ENCODE measurements at places on chromosomes 5 and 9. TPM values are rescaled to one million over a fixed set of nuclear protein-coding genes. Genes with fewer than 3 reads are reported as not detected.
A peak's percentile ranks its signal among the peaks of the same experiment; 100 is the strongest.

DNA sequence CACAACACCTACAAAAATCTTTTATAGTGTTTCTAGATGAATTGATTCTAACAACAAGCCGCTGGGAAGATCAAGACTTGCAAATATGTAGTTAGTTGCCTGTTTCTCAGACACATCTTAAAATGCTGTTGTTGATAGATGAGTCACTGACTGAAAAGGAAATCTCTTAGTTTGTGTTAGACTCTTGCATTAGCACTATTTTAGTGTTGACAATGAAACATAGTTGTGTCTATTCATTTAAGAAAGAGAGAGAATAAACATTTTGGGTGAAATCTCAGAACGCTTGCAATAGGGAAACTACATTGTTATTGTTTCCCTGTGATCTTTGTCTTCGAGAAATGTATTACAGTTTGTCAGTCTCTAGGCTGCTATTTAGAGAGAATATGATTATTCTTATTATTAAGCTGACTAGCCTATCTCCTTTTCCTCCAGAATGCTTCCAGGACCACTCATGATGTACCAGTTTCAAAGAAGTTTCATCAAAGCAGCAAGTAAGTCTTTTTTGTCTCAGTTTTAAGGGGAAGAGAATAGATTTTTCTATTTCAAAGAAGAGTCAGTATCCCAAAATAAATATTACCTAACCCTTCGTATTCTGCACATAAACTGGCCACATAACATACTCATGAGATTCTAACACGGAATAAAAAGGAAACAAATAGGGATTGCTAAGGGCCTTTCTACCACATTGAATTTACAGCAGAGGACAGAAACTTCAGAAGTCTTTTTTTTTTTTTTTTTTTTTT, 285.6 kb downstream of the ARHGAP26 start:
- H3K4me1 ChIP-seq: peaks cover 55% of the 10 kb centered on the region
- H3K27ac ChIP-seq: peak overlapping the region; percentile 85
- H3K27me3 ChIP-seq: no peaks in the 10 kb centered on the region
- H3K4me3 ChIP-seq: peak overlapping the region; percentile 75
- DNase-seq: no peak

- H3K4me3 ChIP-seq: no peak overlapping the region
- H3K4me1 ChIP-seq: no peaks in the 10 kb centered on the region
- DNase-seq: no peak
- no peak overlapping the region for H3K27ac ChIP-seq
Measured at GRCh38 chr5:110094109-110094508, 404.4 kb downstream of the MAN2A1 start.

DNA sequence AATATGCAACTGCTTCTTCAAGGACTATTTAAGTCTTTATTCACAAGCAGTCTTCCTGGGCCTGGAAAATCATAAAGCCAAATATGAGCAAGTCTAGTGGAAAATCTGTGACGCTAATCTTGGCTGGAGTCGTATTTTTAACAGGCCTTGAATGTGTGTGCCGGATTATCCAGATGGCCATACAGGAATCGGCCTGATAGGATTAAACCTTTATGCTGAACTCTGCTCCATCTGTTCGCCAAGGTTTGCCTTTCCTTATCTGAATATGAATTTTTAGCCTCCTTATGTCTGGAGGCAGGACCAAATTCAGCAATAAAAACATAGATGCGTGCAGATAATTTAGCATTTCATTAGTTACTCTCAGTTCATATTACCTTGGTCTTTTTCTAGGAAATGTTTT, 294.5 kb downstream of the EBF1 start:
- no peak for DNase-seq
- H3K36me3 ChIP-seq: no peaks in the 10 kb centered on the region
- H3K4me1 ChIP-seq: no peaks in the 10 kb centered on the region
- H3K27ac ChIP-seq: no peak overlapping the region
- H3K4me3 ChIP-seq: no peak overlapping the region

- H3K36me3 ChIP-seq: peaks cover 8% of the 10 kb centered on the region
- no peak overlapping the region for H3K27ac ChIP-seq
- H3K4me1 ChIP-seq: peaks cover 16% of the 10 kb centered on the region
- no peaks in the 10 kb centered on the region for H3K27me3 ChIP-seq
Measured at GRCh38 chr5:146805081-146805480, 73.5 kb downstream of the PPP2R2B start.

DNA sequence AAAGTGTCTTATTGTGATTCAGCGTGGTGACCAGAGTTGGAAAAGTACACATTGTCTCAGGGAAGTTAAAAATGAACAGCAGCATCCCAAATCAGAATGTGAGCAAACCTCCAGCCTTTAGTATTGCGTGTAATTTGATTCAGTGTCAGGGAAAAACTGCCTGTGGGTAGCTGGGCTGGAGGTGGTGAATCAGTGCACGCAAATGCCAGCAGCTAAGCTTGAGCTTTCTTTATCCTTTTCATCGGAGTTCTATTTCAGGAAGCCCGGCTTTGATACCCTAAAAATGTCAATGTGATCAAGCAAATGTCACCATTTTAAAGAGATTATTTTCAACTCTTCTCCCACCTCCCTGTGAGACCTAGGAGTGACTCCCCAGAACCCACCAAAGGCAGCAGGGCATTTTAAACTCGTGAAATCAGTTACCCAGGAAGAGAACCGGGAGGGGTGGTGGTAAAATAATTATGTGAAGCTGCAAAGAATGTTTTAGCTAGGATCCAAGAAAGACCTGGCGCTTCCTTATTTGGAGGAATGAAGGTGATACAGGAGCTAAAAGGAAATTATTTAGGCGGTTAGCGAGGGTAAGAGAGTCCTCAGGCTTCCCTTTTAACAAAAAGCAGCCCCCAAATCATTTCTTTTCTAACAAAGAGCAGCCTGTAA, 25.7 kb upstream of the C5orf47 start:
- peaks cover 3% of the 10 kb centered on the region for H3K4me1 ChIP-seq
- no peak overlapping the region for H3K27ac ChIP-seq
- H3K36me3 ChIP-seq: no peaks in the 10 kb centered on the region
- H3K4me3 ChIP-seq: no peak overlapping the region

DNA sequence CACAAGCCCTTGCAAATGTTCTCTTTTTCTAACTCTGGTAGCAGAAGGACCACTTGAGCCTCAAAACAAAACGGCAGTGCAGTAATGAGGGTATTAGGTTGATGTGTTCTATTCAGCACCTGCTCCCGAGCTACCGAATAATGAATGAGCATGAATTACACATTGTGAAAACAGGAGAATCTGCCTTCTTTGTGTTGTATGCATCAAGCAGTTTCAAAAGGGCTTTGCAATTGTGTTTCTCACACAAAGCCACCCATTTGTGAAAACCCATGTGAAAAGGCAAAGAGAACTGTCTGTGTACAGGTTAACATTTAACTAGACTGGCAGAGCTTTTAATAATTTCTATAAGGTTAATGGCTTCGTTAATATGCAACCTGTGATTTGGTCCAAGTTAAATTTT, 97.8 kb downstream of the STK32A start:
- H3K27ac ChIP-seq: no peak overlapping the region
- no peak overlapping the region for H3K4me3 ChIP-seq
- H3K36me3 ChIP-seq: no peaks in the 10 kb centered on the region
- no peaks in the 10 kb centered on the region for H3K4me1 ChIP-seq
- DNase-seq: no peak

GRCh38 chr9:108339251-108339650, 516.5 kb downstream of the ACTL7B start:
- DNase-seq: no peak
- H3K27me3 ChIP-seq: no peaks in the 10 kb centered on the region
- no peaks in the 10 kb centered on the region for H3K4me1 ChIP-seq
- no peaks in the 10 kb centered on the region for H3K36me3 ChIP-seq

DNA sequence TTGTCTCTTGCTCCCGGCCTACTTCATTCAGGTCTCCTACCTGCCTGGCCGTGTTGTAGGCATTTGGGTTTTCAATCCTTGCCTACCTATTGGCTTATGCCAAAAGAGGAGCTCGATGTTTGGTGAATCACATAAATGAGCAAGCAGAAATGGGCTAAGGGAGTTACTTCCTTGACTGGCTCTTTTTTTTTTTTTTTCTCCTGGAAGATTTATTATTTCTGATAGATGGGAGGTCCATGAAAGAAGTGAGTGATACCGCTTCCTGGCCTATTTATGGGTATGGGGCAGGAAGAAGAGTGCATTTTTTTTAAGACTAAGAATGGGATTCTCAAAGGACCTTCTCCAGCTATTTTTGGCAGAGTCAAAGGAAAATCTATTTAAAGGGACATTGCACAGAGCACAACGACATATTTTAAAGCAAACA, 294.1 kb downstream of the ARHGAP26 start:
- H3K4me1 ChIP-seq: peaks cover 51% of the 10 kb centered on the region
- peaks cover 37% of the 10 kb centered on the region for H3K36me3 ChIP-seq
- H3K4me3 ChIP-seq: no peak overlapping the region

DNA sequence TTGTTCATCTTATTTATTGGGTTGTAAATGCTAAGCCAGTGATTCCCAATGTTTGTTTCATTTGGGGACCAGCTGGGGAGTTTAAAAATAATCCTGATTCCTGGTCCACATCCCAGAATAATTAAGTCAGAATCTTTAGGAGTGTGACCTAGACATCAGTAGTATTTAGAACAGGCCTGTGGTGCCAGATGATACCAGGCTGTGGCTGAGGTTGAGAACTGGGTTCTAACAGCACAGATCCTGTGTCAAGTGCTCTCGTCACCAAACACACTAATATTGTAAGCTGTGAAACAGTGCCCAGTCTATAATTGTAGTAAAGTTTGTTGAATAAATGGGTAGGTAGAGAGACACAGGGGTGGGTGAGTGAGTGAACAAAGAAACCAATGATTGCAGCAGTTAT, 172.1 kb upstream of the PPP1R2B start:
- no peak overlapping the region for H3K27ac ChIP-seq
- no peaks in the 10 kb centered on the region for H3K4me1 ChIP-seq
- DNase-seq: no peak

DNA sequence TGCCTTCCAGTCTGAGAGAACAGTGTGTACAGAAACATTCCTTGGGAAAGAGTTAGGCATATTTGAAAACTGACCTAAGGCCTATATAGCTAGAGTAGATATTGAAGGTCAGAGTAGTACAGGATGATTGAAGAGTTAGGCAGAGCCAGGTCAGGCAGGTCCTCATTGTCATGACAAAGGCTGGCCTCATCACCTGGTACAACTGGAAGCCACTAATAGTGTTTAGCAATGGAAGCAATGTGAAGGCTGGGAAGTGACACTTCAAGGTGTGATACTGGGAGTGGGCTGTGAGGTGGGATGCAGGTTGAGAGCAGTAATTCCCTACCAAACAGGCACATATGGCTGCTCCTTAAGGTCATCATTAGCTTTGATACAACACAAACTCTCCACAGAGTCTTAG, 123.6 kb upstream of the CCNH start:
- H3K4me1 ChIP-seq: no peaks in the 10 kb centered on the region
- no peak for DNase-seq
- H3K4me3 ChIP-seq: no peak overlapping the region
- no peaks in the 10 kb centered on the region for H3K27me3 ChIP-seq
- H3K27ac ChIP-seq: no peak overlapping the region
- H3K36me3 ChIP-seq: no peaks in the 10 kb centered on the region

DNA sequence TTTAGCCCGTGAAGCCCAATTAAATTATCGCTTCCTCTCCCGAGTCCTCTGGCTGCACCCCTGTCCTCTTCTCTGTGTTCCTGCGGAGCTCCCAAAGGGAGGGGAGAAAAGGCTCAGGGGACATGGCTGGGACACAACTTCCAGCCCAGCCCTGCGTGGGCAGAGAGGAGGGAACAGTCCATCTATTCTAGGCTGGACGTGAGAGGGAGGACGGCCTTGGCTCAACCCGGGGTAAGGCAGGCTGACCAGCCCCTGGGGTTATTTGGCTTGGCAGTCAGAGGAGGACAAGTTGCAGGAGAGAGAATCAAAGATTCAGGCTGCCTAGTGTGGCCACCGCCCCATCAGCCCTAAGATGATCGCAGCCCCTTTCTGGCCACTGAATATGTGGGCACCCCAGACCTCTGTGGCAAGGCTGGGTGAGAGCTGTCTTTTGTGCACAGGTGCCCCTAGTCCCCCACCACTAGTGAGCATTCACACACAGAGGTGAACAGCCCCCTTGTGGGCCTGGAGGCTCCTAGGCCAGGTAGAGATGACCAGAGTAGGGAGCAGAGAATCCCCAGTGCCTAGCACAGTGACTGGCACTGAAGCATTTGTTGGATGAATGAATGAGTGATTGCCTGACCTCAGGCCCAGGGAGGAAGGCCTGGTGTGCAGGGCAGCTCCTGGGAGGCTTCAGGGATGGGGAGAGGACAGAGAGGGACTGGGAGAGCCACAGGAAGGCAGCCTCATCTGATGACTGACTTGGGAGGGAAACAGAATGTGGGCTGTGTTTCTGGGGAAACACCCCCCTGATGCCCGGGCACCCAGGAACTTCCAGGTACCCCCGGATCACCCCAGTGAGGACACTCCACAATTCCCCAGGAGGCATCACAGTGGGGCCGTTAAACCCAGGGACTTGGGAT, 133.9 kb downstream of the C9orf50 start:
- peak overlapping the region; percentile 96 for H3K27ac ChIP-seq
- H3K27me3 ChIP-seq: peaks cover 3% of the 10 kb centered on the region
- peaks cover 24% of the 10 kb centered on the region for H3K4me1 ChIP-seq
- DNase-seq: no peak

DNA sequence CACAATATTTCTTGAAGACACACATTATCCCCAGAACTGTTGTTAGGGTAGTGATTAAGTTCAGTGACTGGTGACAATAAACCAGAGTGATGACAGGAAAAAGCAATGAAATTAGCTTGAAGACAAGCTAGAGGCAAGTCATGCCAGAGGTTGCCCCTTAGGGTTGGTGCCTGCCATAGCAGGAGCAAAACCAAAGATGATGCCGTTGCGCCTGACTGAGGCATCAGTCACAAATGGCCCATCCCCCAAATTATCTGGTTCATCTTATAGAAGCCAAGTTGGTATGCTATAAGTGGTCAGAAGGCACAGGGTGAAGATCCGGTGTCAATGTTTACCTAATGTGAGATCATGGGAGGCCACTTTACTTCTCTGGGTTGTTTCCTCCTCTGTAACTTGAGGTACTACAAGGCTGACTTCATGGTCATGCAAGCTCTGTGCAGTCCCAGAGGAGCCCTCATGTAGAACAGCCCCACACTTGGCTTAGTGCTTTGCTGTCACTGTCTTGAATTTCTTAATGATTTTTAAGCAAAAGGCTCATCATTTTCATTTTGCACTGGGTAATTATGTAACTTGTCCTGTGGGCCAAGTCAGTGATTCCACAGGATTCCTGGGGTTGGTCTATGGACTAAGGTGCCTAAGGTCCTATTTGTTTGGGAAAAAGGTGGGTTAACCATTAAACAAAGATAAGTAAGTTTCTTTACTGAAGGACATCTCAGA, 211.3 kb downstream of the MAN2A1 start:
- H3K4me1 ChIP-seq: no peaks in the 10 kb centered on the region
- no peak overlapping the region for H3K27ac ChIP-seq
- peaks cover 8% of the 10 kb centered on the region for H3K27me3 ChIP-seq
- H3K4me3 ChIP-seq: no peak overlapping the region
- DNase-seq: no peak

LCN9 gene
- total RNA-seq: not detected

CYLC2 gene
- not detected for total RNA-seq

GCNT4 gene
- 0.42 TPM for total RNA-seq

PHYHD1 gene
- total RNA-seq: 0.24 TPM

TGFBI gene
- total RNA-seq: not detected

FBN2 gene
- total RNA-seq: not detected

PRRX2 gene
- total RNA-seq: not detected

PRSS3 gene
- 1.3 TPM for total RNA-seq

IFNA8 gene
- total RNA-seq: not detected
